ENCODE measurements at places on chromosomes 5 and 9.
A peak's percentile ranks its signal among the peaks of the same experiment; 100 is the strongest.

- no peak for DNase-seq
Measured at GRCh38 chr5:133895979-133896845, 72.2 kb downstream of the C5orf15 start.

GRCh38 chr9:71853084-71853483 is 57.9 kb downstream of the ABHD17B start:
- DNase-seq, result no peak

- DNase-seq, result no peak
Measured at GRCh38 chr5:170450061-170450669, 53.7 kb upstream of the KCNIP1 start.

- DNase-seq, result peak; percentile 65
Measured at GRCh38 chr5:53359916-53360517, 120.4 kb upstream of the FST start.

GRCh38 chr9:115525111-115526058 is 407.4 kb upstream of the TNC start:
- DNase-seq, result peak; percentile 24

DNA sequence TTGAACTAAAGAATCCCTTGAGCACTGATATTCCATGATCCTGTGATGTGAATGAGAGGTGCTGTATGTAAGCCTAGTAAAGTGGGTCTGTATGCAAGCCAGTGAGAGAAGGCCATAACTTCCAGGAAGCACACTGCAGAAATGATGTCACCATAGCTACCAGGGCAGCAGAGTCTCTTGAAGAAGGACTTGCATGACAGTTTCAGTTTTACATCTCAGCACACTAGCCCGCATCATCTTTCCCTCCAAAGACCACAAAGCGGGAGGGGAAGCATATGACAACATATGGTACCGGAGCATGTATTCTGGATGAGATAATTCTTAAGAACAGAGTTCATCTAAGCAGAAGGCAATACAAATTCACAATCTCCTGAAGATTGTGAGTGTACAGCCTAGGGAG is 37.6 kb upstream of the MAST4 start:
- DNase-seq, result no peak

DNA sequence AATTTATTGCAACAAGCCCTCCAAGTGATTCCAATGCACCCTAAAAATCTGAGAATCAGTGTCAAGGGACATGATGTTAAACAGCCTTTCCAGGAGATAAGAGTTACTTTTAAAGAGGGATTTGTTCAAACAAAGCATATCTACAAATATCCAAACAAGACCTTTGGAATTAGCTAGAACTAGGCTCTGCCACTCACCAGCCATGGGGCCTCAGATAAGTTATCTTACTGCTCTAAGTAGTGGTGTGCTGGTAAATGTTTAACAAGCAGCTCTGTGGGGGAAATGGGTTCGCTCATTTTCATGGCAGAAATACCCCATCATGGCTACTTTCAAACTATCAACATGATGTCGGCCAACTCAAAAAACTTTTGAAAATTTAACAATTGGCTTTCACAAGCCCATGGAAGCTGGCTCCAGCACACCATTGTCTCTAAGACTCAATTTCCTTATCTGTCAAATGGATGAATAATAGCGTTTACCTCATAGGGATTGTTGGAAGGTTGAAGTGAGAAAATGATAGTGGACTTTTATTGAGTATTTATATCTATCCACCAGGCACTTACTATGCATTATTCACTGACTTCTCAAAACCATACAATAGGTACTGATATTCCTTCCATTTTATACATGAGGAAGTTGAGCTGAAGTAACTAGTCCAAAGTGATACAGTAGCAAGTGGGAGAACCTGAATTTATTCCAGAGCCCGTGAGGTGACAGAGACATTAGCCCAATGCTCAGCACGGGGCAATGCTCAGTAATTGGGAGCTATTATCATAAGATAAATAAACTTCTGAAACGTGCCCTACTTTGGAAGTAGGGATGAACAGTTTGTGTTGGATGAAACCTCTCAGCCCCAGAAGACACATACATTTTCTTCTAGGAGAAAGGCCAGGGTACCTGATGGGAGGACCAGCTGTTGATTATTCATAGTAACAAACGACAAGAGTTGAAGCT is 43.2 kb downstream of the SH3RF2 start:
- no peak for DNase-seq

Measured in AG10803 (cell line).